GM06990 (cell line): ENCODE measurements at places on chromosomes 4 and X.

- no peak for DNase-seq
Measured at GRCh38 chr4:183249854-183250253, 70.2 kb downstream of the CLDN22 start.

- no peak for DNase-seq
Measured at GRCh38 chrX:85543866-85544265, 164.4 kb upstream of the POF1B start.

DNA sequence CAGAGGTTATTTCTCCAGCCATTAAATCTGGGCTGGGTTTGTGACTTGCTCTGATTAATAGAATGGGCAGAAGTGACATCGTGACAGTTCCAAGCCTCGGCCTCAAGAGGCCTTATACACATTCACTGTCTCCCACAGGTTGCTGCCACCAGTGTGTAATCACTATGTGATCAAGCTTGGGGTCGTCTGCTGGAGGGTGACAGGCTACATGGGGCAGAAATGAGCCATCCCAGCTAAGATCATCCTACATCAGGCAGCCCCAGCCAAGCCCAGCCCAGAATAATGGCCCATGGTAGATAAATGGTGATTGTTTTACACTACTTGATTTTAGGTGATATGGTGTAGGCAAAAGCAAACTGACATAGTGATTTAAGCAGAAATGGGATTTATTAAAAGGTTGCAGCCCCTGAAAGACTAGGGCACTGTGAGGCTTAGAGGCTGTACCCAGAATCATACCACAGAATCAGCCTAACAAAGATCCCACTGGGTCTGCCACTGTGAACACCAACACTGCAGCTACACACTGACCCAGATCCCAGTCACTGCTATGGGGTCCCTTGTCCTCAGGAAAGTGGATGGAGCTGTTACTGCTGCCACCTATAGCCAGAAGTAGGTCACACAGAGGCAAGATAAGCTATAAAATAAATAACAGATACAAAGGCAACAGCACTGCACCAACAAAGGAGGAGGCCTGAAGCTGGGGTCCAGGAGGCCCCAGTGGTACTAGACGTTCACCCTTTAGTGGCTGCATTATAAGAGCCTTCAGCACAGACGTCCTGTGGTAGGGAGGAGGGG, 159.6 kb upstream of the RBPJ start:
- DNase-seq: no peak

DNA sequence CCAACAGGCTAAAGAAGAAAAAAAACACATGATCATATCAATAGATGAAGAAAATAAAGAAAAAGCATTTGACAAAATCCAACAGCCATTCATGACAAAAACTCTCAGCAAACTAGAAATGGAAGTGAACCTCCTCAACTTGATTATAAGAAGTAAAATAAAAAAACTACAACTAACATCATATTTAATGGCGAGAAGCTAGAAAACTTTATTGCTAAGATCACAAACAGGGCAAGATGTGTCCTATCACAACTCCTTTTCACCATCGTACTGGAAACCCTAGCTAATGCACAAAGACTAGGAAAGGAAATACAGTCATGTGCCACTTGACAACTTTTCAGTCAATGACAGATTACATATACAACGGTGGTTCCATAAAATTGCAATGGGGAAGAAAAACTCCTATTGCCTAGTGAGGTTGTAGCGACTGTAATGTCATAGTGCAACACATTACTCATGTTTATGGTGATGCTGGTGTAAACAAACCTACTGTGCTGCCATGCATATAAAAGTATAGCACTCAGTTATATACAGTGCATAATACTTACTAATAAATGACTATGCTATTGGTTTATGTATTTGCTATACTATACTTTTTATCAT, 12.1 kb upstream of the MANBA start:
- no peak for DNase-seq
